GM06990 (cell line): ENCODE measurements at places on chromosomes 5 and 9.

DNA sequence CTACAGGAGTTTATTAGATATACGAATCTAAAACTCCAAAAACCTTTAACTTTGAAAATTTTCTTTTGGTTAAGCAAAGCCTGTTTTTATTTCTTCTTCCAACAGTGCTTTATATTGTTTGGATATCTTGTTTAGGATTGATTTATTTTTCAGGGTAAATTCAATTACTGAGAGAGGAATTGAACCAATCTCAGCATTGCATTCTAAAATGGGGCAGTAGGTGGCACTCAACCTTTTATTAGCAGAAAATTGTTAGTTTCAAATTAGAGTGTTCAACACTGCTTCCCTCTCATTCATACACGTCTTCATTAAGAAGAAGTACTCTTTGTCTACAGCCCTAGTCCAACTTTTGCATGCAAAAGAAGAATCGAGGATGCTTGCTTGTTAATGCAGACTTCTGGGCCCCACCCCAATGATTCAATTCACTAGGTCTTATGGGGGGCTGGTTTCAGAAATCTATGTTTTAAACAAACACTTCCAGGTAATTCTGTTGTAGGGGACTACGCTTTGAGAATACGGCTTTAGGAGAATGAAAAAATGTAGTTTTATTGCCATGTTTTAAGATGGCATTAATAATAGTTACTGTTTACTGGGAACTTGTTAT is 26.6 kb downstream of the MRPL22 start:
- DNase-seq = no peak

GRCh38 chr5:135600971-135601381 is 22.2 kb upstream of the CXCL14 start:
- DNase-seq = no peak

GRCh38 chr9:70994582-70994981 is 126.8 kb downstream of the TRPM3 start:
- DNase-seq = no peak

GRCh38 chr9:127078336-127078735 is 44.1 kb downstream of the ANGPTL2 start:
- no peak for DNase-seq

GRCh38 chr5:112023766-112024165 is 266.8 kb upstream of the NREP start:
- DNase-seq = no peak

GRCh38 chr5:107676702-107677101 is 6.0 kb upstream of the EFNA5 start:
- DNase-seq = no peak

DNA sequence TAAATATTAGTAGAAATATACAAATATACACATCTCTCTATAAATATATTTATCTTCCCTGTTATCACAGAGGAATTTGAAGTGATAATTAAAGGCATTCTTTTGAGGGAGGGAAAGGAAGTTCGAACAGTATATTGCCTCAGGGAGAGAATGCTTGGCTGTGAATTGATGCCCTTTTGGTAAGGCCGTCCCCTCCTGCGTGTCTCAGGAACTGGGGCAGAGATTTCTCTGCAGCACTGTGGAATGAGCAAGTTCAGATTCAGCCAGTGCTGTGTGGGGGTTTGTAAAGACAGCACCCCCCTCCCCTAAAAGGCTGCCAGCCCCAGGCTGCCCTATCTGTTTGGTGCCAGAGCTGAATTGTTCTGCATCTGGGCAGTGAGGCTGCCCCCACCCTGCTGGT is 42.0 kb downstream of the UBE2QL1 start:
- no peak for DNase-seq

DNA sequence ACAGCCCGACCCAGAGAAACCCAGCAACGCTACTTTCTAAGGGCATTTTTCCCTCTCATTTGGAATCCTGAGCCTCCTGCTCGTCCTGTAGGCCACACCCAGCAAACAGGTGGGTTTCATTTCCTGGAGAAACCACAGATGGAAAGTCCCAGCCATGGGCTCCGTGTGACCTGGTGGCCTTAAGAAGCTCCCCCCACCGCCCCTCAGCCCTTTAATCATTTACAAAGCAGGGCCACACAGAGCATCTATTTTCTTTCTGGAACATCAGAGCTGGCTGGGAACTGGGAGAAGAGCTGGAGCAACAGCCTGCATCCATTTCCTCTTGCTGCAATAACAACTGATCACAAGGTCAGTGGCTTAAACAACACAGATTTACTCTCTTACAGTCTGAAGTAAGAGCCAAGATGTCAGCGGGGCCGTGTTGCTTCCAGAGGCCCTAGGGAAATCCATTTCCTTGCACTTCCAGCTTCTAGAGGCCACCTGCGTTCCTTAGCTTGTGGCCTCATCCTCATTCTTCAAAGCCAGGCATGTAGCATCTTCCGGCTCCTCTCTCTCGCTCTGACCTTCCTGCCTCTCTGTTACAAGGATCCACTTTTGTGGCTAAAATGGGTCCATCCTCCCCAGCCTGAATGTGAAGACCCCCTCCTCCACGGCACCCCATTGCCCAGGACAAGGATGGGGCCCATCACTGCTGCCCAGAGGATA is 40.5 kb downstream of the C9orf50 start:
- DNase-seq = peak; percentile 65

- DNase-seq = peak; percentile 12
Observed at GRCh38 chr5:157025093-157025698, 33.7 kb downstream of the HAVCR1 start.

GRCh38 chr5:6194906-6195612 is 183.3 kb downstream of the MED10 start:
- no peak for DNase-seq

- DNase-seq = no peak
Observed at GRCh38 chr9:33248606-33249005, 8.6 kb downstream of the SPINK4 start.

- no peak for DNase-seq
Observed at GRCh38 chr9:130688072-130688471, 5.5 kb upstream of the EXOSC2 start.

DNA sequence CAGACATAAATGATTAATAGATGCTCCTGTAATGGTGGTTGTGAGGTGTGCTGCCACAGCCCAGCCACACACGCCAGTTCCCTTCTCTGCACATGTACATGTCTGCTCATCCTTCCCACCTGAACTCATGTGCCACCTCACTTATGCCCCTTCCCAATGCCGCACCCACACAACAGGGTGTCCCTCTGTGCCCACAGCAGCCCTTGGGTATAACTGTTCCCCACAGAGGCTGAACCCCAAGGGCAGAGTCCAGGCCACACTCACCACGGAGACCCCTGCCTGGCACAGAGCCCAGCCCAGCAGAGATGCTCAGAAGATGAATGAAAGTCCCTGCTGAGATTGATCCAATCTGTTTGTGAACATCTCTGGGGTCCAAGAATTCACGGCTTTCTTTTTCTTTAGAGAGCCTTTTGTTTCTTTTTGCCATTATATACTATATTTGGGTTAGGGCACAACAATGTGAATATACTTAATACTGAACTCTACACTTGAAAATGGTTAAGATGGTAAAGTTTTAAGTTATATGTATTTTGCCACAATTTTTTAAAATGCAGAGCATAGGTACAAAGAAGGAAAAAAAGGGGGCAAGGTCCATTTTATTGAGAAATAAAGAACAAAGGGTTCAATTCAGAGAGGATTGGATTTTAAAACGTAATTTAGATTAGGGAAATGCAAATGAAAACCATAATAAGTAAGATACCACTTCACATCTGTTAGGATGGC is 29.6 kb downstream of the IRF1 start:
- DNase-seq = no peak

- DNase-seq = no peak
Observed at GRCh38 chr5:149956685-149957084, 3.9 kb upstream of the SLC26A2 start.

DNA sequence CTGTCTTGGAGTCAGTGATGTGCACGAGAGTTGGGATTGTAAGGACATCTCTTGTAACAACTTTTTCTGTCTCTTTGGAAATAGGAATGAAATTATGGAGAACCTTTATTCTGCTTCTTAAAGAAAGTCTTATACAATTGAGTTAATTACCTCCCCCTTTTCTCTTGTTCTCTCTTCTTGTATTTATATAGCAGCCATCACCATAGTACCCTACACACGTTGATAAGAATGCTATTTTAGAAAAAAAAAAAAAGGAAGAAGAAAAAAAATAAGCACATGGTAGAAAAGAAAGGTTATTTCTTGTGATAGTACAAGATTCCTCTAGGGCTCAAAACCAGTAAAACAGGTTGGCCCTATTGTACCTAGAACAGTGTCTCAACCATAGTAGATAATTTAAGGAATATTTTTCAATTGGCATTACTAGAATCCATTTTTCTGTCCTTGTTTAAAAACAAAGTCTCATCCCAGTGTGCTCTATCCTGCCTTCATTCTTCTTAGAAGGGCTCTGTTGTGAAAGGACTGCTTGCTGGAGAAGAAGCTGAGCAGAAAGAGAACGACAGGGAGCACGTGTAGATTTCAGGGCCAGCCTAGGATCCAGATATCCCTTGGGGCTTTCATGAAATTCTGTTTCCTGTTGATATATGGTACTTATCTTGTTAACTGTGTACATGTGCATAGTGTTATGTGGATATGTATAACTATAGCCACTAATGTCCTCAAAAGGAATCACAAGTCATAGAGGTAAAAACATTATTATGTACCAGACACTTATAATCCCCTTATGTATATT is 392.3 kb upstream of the MEF2C start:
- DNase-seq = no peak

DNA sequence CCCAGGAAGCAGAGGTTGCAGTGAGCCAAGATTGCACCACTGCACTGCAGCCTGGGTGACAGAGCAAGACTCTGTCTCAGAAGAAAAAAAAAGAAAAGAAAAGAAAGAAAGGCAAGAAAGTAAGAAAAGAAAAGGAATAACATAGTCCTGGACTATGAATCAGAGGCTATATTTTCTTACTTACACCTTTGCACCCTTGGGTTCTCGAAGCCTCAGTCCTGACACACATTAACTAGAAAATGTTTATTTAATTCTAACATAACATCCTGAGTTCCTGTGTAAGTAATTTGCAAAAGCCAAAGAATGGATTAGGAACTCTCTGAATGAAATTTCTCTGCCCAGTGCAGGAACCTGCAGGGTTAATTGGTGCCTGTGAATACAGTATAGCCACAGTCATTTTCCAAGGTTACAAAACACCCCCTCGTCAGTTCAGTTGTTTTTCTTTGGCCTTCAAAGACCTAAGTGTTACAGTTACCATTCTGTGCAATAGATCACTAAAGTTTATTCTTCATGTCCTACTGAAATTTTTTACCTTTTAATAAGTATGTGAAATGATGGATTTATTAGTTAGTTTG is 147.6 kb downstream of the SV2C start:
- DNase-seq = no peak

DNA sequence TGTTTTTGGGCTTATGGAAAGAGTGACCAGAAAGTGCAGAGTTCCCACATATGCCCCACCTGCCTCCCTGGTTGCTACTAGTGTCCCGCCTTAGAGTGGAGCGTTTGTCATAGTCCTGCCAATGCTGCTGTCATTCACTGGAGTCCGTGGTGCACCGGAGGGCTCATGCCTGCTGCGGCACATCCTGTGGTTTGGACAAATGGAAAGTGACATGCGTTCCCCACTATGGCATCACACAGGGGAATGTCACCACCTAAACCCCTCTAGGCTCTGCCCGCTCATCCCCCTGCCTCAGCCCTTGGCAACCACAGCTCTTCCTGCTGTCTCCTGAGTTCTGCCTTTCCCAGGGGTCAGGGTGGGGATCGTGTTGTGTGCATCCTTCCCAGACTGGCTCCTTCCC is 29.2 kb downstream of the IRX4 start:
- no peak for DNase-seq

GRCh38 chr5:169545762-169546161 is 37.8 kb upstream of the SPDL1 start:
- DNase-seq = no peak

- no peak for DNase-seq
Observed at GRCh38 chr5:40288800-40289485, 390.8 kb upstream of the PTGER4 start.

- DNase-seq = no peak
Observed at GRCh38 chr5:14937254-14937653, 65.7 kb upstream of the ANKH start.

GRCh38 chr5:156963125-156963524 is at the start of gene TIMD4:
Gene TIMD4, minus strand, starts transcription at chr5:156963226. Its CDS starts 28 bp downstream, at chr5:156963198.
- no peak for DNase-seq

DNA sequence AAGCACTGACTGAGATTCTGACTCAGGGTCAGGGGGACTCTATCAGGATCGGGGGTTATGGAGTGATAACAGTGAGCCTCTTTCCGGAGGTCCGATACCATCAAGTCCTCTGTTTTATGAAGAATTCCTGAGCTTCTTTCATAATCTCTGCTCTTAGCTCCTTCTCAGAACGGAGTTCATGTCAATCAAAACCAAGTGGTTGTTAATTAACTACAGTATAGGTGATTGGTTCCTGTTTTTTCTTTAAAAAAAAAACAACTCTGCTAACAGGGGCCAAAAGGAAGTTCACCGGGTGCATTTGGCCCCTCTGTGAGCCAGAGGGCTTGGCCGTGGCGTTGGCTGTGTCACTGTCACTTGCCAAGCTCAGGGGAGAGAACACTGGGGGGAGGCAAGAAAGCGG is 4.0 kb downstream of the GFI1B start:
- DNase-seq = no peak

- DNase-seq = no peak
Observed at GRCh38 chr5:88792144-88792840, 90.7 kb downstream of the MEF2C start.
